Activated T-cell treated with anti-CD3 and anti-CD28 coated beads for 48 hours (primary cell): ENCODE measurements at places on chromosomes 5 and 9.

DNA sequence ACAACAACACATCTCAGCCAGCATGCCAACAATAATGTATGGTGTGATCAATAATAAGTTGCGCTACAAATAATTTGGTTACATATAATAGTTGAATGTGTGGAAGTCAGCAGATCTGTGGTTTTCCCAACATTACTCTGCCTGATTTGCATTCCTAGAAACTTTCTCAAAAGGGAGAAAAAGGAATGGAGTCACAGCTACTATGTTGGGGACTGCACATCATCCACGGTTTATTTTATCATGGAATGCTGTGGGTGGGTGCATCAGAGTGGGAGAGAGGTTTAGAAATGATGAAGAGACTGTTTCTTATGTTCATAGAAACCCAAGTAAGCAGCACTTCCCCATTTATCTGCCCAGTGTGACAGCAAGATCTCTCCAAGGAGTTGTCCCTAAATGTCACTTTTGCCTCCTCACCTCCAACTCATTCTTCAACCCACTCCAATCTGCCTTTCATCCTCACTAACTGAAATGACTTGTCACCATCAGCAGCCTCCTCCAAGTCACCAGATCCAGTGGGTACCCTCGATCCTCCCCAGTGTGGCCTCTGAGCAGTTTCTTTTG lies 2.8 kb upstream of the SPOCK1 start:
- DNase-seq = no peak

DNA sequence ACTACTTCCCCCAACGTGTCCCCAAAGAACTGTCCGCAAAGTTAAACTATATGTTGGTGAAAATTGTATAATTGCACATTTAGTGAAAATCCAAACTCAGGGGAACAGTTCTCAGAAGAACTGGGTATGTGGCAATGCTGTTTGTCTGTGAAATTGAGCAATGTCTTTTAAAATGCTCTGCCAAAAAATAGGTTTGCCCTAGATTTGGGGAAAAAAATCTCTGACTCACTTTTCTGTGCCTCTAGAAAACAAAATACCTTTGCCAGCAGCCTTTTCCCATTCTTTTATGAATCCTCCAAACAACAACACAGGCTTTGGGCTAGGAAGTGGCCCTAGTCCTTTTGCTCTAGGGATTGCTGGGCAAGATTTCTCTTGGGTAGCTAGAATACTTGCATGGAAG lies 37.4 kb upstream of the ZNF608 start:
- DNase-seq = no peak

- DNase-seq = no peak
Observed at GRCh38 chr9:32339424-32339823, 45.0 kb upstream of the ACO1 start.

DNA sequence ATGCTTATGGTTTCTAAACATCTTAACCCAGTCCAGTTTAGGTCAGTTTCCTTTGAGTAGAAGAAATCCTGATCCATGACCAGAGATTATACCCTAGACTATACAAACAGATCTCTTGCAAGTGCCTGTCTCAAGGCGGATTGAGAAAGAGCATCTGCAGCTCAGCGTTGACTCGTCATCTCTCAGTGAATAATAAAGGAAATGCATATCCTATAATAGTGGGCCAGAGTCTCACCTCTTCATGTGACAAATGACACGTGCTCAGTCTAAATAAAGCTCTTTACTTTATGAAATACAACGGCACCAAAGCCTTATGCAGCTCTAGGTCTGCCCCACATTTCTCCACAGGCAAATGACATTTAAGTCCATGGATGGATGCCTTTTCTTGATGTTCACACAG lies 179.4 kb upstream of the NR3C1 start:
- DNase-seq = no peak

DNA sequence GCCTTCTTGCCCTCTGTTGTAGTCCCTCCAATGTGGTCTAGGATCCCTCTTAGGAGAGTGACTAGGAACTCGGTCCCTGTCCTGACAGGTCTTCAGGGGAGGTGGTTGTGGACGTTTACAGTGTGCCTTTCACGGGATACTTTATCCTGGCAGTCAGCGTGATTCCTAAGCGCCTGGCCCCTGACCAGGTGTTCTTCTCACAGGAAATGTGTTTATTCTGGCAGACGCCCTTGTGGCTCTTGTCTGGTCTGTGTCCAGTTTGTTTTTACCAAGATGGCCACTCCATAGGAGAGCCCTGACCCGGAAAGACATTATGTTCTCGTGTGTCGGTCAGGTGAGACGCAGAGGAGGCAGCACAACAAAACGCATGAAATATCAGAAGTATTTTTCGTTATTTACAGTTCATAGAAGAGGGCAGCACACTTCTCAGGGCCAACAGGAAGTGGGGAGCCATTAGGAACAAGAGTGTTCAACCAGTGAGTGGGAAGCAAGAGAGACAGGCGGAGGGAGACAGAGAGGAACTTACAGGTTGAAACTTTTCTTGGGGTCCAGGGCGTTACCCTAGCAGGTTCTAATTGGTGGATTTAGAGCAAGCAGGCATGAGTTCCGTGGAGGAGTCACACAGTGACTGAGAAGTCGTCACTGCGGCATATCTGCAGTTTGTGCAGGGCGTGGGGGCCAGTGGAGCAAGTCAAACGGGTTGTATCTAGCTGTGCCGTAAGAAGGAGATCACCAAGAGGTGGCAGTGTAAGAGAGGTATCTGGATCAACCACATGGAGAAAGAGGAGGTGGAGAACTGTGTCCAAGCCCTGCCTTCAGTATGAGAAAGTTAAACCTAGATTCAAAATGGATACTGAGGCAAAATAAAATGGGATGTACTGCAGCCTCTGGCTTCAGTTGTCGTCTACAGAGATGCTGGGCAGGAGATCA lies 412.9 kb downstream of the ZSWIM6 start:
- DNase-seq = no peak

- DNase-seq = peak; percentile 47
Observed at GRCh38 chr9:87713278-87713987, 12.5 kb upstream of the CTSL start.

DNA sequence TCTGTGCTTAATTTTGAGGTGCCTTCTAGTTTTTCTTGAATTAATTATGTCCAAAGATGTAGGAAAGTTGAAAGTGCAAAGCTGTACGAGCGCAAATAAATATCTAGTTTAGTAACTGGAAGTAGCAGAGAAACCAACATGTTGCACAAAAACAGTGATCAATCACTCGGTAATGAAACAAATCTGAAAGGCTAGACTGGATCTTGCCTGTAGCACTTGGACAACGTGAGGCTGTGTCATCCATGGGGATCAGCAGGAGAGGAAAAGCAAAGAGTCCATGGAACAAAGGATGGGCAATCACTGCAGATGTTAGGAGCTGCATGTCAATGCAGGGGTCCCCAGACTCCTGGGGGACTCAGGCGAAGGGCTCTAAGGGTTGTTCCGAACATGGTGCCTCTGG lies 424.2 kb downstream of the IRX1 start:
- no peak for DNase-seq

DNA sequence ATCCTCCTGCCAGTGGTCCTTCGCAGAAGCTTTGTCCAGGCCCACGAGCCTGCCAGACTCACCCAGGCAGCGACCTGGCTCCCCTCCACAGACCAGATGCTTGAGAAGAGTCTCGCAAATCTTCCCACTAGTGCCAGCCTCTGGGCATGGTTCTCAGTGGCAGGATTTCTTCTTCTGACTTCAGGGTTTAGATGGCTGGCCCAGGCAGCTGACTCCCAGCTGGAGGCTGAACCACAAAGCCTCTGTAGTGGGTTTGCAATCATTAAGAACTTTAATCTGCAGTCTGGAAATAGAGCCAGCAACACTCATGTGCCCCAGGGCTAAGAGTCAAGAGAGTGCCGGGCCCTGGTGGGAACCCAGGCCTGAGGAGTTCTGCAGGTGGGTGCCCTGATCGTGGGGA lies 90.6 kb upstream of the ICE1 start:
- DNase-seq = no peak
